CD4-positive, alpha-beta T cell treated with Interleukin-6 at 100 ng/mL for 8 hours (primary cell): ENCODE measurements at places on chromosomes 7 and 10.

DNA sequence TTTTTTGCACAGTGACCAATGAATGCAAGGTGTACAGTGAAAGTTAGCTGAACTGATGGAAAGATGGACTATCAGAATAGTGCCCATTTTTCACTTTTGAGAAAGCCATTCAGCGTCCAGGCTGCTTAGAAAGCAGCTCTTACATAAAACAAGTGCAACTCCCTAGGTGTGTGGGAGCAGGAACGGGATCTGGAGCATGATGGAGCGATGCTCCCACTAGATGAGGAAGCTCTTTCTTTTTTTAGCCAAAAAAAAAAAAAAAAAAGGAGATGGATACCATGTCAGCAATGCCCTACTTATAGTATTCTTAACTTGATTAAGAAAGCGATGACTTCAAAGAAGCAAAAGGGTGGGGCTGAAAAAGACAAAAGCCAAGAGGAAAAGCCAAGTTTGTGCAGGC, 925.5 kb downstream of the GATA3 start:
- DNase-seq: no peak

- DNase-seq: no peak
These were observed 41.5 kb downstream of the MYOF start for GRCh38 chr10:93440591-93441091.

DNA sequence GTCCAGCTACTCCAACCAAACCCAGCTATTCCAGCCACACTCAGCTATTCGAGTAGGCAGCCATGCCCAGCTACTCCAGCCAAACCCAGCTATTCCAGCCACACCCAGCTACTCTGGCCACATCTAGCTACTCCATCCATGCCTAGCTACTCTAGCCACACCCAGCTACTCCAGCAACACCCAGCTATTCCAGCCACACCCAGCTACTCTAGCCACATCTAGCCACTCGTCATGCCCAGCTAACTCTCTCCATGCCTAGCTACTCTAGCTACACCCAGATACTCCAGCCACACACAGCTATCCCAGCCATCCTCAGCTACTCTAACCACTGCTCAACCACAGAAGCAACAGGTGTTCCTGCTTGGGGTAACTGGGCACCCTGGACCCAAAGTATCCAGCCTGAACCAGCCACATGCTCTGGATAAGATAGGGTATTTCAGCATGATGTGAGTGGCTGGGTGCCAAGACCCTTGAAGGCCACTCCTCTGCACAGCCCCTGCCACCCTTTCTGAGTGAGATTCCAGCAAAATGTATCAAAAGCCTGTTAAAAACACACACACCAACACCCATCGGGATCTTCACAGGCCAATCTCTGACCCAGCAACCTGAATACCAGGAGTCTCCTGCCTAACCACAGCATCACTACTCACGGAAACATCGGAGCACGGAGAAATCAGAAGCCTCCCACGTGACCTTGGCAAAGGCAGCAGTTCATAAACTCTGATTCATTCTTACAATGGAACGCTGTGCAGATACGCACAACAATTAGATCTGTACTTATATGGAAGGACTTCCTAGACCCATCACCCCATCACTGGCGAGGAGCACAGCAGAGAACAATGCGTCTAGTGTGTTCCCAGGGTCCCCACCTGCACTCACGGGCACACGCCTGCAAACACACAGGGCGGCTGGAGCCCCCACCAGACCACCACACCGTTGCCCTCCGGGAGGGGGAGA, 51.8 kb upstream of the DNAAF5 start:
- DNase-seq: no peak

DNA sequence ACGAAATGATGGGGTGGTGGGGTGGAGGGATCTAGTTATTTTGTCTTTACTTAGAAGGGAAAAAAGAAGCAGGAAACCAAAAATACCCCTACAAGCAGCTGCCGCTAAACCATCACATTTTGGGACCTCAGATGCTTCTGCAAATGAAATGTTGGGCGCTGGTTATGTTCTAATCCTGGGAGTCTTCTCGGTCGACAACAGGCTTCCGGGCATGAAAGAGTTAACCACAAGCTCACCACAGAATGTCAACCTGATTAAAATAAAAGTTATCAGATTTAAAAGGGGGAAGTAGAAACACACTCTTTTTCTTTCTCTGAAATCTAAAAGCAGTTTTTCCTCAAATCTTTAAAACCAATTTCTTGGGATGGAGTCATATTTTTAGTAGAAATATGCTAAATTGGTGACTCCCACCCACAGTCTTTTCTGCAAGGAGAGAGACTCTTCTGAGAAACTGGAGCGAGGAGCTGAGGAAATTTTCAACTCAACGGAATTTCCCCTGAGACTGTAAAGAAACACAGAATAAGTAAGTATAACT, 16.8 kb downstream of the IL2RA start:
- no peak for DNase-seq

- no peak for DNase-seq
These were observed 828.8 kb upstream of the MBL2 start for GRCh38 chr10:53601260-53601875.

- DNase-seq: no peak
These were observed 56.7 kb downstream of the LHPP start for GRCh38 chr10:124518366-124518765.

DNA sequence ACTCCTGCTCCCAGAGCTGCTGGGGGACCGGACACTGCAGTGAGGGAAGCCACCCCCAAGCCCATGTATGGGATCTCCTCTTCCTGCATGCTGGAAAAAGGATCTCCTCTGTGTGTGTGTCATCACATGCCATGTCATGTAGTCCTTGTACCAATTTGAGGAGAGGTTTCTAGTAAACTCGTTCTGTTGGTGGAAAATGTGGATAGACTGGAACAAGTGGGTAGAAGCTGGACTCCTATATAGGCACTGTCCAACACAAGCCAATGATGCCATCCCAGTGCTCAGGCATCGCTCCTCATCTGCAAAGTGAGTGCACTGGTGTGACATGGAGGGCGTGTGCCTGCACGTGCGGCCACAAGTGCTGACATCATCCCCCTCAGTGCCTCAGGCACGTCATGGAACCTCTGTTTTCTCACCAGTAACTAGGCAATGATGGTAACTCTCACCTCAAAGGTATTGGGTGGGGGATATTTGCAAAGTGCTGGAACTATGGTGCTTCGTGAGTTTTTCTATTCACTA, 19.3 kb downstream of the MYO1G start:
- no peak for DNase-seq

- no peak for DNase-seq
These were observed 859 bp upstream of the CH25H start for GRCh38 chr10:89207801-89208551.
